NCI-H1417 treated with DMSO at 0.1 percent for 48 hours (cell line): ENCODE measurements at places on chromosomes 16 and 17.

GRCh38 chr17:76125922-76126321 lies 15.1 kb downstream of the FOXJ1 start:
- no peak for DNase-seq

DNA sequence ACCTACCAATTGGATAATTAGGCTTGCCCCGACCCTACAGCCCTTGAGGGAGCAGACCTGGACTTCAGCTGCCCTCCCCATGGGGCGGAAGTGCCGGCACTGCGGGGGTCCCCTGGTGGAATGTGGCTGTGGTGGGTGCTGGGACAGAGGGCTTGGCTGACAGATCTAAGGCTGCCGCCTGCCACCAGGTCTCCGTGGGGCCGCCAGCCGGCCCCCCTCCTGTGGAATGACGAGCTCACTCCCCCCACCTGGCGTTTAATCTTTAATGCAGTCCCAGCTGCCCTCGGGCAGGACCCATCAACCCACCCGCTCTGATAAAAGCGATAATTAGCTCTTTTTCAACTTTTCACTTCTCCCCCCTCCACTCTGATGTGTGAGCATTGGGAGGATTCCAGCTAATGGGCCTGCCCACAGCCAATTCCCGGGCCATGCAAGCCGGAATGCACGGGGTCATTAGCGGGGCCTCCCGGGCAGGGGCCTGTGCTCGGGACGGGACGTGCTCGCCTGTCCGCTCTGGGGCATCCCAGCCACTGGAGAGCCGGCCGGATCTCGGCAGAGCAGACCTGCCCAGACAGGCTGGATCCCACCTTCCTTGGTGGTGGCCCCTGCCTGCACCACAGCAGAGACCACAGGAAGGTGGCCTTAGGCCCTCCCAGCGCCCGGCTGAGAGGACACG lies 28.3 kb upstream of the GOSR2 start:
- no peak for DNase-seq

GRCh38 chr16:2983706-2984136 lies 3.5 kb upstream of the PKMYT1 start:
- no peak for DNase-seq

- no peak for DNase-seq
Measured at GRCh38 chr17:13346996-13347762, 254.6 kb downstream of the HS3ST3A1 start.

DNA sequence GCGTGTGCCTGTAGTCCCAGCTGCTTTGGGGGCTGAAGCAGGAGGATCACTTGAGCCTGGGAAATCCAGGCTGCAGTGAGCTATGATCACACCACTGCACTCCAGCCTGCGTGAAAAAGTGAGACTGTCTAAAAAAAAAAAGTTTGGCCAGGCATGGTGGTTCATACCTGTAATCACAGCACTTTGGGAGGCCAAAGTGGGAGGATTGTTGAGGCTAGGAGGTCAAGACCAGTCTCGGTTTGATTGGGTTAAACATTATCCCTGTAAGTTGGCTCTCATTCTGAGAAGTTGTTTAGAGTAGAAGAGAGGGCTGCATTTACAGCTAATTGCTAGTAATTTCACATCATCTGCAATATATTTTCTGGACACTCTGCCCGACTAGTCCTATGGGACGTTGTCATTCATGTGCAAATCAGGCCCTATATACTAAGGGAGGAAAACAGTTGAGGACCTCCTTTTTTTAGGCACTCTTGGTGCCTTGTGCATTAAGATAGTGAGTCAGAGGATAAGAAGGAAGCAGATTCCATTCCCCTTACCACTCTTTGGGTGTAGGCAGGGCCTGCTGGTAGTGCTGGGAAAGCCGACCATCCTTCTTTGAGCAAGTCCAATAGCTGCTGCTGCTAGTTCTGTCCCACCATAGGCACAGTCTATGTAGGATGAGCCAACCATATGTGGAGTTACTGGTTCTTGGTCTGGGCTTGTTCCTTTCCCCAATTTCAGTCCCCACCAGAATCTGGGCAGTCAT lies 18.7 kb downstream of the HMOX2 start:
- no peak for DNase-seq
